ENCODE measurements at places on chromosomes 4 and X.

- DNase-seq, result no peak
These were observed 156.4 kb downstream of the EFNB1 start for GRCh38 chrX:68985135-68985755.

- peak; percentile 38 for DNase-seq
These were observed 120.3 kb downstream of the RASL11B start for GRCh38 chr4:52982255-52982945.

- no peak for DNase-seq
These were observed 53.1 kb downstream of the MAP3K15 start for GRCh38 chrX:19462231-19462630.

DNA sequence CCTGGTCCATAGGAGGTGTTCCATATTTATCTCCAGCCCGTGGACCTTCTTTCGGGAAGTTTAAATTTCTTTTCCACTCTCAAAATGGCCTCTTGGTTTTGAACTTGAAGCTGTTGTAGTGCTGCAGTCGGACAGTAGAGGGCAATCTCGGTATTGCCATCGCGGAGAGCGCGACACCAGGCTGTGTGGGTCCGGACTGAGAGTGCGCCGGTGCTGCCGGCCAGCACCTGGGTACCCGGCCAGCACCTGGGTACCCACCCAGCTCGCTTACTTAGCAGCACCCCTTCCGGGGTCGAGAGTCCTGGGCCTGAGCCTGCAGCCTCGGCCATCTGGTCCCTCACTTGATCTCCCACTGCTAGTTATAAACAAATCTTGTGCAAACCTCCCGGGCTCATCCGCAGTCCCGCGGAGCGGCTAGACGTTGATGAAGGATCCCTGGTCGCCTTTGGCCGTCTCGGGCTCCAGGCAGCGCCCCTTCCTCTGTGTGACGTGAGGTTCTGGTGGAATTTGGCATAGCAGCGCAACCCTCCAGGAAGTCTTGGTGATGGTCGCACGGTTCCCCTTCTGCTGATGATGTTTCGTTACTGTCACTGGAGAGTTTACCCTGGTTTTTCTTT, 18.0 kb downstream of the FAM9A start:
- DNase-seq, result no peak

DNA sequence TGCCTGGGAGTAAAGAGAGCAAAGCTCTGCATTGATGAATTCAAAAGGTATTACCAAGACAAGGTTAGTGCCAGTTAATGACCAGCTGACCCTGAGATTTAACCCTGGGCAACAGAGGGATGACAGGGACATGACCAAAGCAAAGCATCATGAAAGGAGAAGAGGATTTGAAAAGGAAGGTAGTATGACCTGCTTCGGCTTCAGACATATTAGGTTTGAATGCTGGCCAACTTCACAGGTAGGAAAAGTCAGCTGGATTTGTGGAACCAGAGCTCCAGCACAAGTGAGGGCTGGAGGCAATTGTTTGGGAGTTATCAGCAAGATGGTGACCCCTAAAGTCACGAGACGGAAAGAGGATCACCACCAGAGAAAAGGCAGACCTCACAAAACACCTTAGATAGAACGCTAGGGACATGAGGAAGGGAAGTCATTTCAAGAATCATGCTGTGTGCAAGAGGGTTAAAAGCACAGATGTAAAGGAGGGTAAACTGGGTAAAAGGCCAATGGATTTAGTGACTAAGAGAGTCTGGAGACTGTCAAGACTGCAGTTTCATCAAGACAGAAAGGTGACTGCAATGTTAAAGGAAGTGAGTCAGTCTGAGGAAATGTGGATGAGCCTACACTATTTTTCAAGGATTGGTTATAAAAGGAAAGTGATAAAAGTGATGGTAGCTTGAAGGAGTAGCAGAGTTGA, 45.6 kb downstream of the SH3RF1 start:
- DNase-seq, result no peak

DNA sequence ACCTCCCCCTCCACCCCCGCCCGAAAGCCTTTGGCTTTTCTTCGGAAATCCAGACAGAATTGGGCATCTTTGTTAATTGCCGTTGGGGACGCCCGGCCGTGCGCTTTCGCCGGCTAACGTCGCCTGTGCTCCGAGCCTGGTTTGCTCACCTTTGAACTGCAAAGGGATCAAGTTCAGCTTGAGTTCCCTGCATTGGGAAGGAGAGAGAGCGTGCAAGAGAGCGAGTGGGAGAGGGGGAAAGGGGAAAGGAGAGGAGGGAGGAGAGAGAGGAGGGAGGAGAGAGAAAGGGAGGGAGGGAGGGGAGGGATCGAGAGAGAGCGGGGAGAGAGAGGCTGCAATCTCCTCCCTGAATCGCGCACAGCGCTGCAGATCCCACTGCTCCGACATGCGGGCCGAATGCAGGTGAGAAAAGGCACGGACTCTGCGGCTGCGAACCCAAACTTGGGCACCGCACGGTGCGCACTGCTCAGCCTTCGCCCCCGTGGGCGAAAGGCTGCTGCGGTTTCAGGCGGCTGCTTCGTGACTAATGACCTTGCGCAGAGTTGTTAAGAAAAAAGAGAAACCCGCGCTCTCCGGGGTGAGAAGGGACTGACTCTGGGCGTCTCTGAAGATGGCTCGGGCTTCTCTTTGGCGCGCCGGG, at the start of gene PCDH7:
PCDH7 (plus strand) TSS at position 349 of the 640 bp plus-strand sequence. CDS start 1,054 bp downstream, outside the sequence.
- DNase-seq, result peak; percentile 63

GRCh38 chrX:31279359-31279758, 207.5 kb upstream of the FTHL17 start:
- DNase-seq, result no peak

- DNase-seq, result no peak
These were observed 9.5 kb upstream of the TLR8 start for GRCh38 chrX:12896935-12897334.

DNA sequence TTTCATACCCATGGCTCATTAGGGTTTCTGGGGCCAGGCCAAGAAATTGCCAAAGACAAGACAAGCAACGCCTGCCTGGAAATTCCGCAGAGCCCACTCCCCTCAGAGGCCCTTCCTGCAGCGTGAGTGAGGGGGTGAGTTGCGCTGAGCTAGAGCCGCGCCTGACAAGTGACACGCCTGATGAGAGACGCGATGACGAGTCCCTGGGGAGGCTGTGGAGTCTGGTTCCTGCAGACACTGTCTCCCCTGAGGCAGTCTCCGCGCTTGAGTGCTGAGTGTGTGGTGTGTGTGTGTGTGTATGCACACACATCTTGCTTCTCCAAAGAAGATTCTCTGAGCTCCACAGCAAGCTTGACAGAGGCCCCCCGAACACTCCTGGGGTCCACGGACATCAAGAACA, 269.8 kb downstream of the BCOR start:
- DNase-seq, result no peak

DNA sequence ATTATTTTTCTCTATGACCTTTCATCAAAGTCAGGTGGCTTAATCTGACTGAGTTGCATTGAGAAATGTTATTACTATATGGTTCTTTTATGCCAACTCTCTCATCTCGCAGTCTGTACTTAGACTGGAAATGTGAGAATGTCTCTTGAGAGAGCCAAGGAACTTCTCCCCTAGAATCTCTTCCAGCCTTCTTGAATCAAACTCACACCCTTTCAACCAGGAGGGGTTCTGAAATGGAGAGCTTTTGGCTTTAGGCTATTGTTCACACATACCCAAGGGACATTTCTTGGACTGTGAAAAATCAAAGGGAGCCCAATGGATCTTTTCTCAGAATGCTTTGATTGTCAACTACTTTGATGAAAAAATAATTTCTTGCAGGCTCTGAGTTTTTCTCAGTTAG, 5.1 kb downstream of the PLP1 start:
- no peak for DNase-seq

- no peak for DNase-seq
These were observed 262.7 kb downstream of the TMA16 start for GRCh38 chr4:163757219-163757618.

- DNase-seq, result no peak
These were observed 109.8 kb downstream of the CEP135 start for GRCh38 chr4:56058555-56058954.

GRCh38 chr4:67727124-67727850, 26.3 kb upstream of the UBA6 start:
- no peak for DNase-seq

- no peak for DNase-seq
These were observed 631 bp downstream of the EVC start for GRCh38 chr4:5711479-5712184.

- DNase-seq, result no peak
These were observed 125.5 kb upstream of the NRK start for GRCh38 chrX:105696870-105697269.

All from NCI-H1105 treated with DMSO at 0.1 percent for 48 hours (cell line).